ENCODE measurements at places on chromosomes 5 and 9. TPM values are rescaled to one million over a fixed set of nuclear protein-coding genes. Genes with fewer than 3 reads are reported as not detected.

The PCSK1 gene
- total RNA-seq, result 0.22 TPM

The ZCCHC10 gene
- total RNA-seq, result 30.5 TPM

The MOB3B gene
- total RNA-seq, result 9.3 TPM

The CDKN2B gene
- total RNA-seq, result not detected

The FGF10 gene
- not detected for total RNA-seq

The PAEP gene
- total RNA-seq, result 0.45 TPM

The TMEM171 gene
- 6.8 TPM for total RNA-seq

The TGFBR1 gene
- 49.1 TPM for total RNA-seq

The ZDHHC11 gene
- total RNA-seq, result 12.6 TPM

The AMBP gene
- 7.5 TPM for total RNA-seq

The SKP2 gene
- 21.6 TPM for total RNA-seq

The NUTM2F gene
- not detected for total RNA-seq

The PRSS3 gene
- total RNA-seq, result 12.6 TPM

The ENG gene
- 0.09 TPM for total RNA-seq
